ENCODE measurements at places on chromosomes 2 and 18.

GRCh38 chr2:239178484-239178883 is 222.3 kb downstream of the HDAC4 start:
- DNase-seq: no peak

- DNase-seq: no peak
These were observed 114.6 kb downstream of the ACVR1 start for GRCh38 chr2:157761520-157761919.

- peak; percentile 17 for DNase-seq
These were observed 2.2 kb downstream of the TGIF1 start for GRCh38 chr18:3451989-3452749.

- no peak for DNase-seq
These were observed 189.7 kb downstream of the PID1 start for GRCh38 chr2:229081411-229081810.

GRCh38 chr2:96528006-96528699 is 8.4 kb upstream of the ARID5A start:
- no peak for DNase-seq

DNA sequence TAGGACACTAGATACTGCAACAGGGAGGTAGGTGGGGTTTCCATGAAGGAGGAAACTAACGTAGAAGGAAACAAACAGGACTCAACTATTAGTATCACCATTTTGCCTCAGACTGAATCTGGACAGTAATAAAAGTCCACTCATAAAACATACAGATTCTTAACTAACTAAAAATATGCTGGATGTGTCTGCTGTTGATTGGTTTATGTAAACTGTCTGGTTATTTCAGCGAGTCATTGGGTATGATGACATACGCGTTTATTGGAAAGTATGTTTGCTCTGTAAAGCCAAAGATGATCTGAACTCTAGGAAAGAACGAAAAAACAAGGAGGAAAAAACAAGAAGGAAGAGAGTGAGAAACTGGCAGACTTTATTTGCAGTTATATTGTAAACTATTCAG is 1816.1 kb upstream of the LRRTM1 start:
- DNase-seq: no peak

All from GM20000 (cell line).